Stomach (tissue), 19 donors: ENCODE measurements at places on chromosomes 12 and 14. TPM values are rescaled to one million over a fixed set of nuclear protein-coding genes. Genes with fewer than 3 reads are reported as not detected.
A peak's percentile ranks its signal among the peaks of the same experiment; 100 is the strongest.

- H3K27me3 ChIP-seq = no peaks in the 10 kb centered on the region
- peak overlapping the region; percentile 82 for H3K27ac ChIP-seq
- H3K4me3 ChIP-seq = no peak overlapping the region
- peak; percentile 63 for DNase-seq
- H3K4me1 ChIP-seq = peaks cover 97% of the 10 kb centered on the region
- no peaks in the 10 kb centered on the region for H3K36me3 ChIP-seq
Measured at GRCh38 chr12:122106843-122107242, 28.3 kb downstream of the MLXIP start.

GRCh38 chr14:55957950-55958349 is 160.3 kb upstream of the PELI2 start:
- H3K27me3 ChIP-seq = no peaks in the 10 kb centered on the region
- no peak for DNase-seq
- no peak overlapping the region for H3K4me3 ChIP-seq
- no peaks in the 10 kb centered on the region for H3K36me3 ChIP-seq
- no peaks in the 10 kb centered on the region for H3K4me1 ChIP-seq
- no peak overlapping the region for H3K27ac ChIP-seq

- peaks cover 100% of the 10 kb centered on the region for H3K36me3 ChIP-seq
- no peaks in the 10 kb centered on the region for H3K4me1 ChIP-seq
- no peaks in the 10 kb centered on the region for H3K27me3 ChIP-seq
Measured at GRCh38 chr14:74898694-74899093, 17.0 kb downstream of the DLST start.

PTPRO gene
- polyA plus RNA-seq = 0.35 TPM

GRCh38 chr14:94481468-94482131 is 5.6 kb upstream of the SERPINA9 start:
- H3K36me3 ChIP-seq = no peaks in the 10 kb centered on the region
- peaks cover 6% of the 10 kb centered on the region for H3K4me1 ChIP-seq
- peaks cover 17% of the 10 kb centered on the region for H3K27me3 ChIP-seq
- no peak overlapping the region for H3K27ac ChIP-seq
- no peak overlapping the region for H3K4me3 ChIP-seq

- H3K27me3 ChIP-seq = peaks cover 39% of the 10 kb centered on the region
- H3K27ac ChIP-seq = no peak overlapping the region
- no peaks in the 10 kb centered on the region for H3K4me1 ChIP-seq
- no peak for DNase-seq
- H3K4me3 ChIP-seq = no peak overlapping the region
- H3K36me3 ChIP-seq = no peaks in the 10 kb centered on the region
Measured at GRCh38 chr12:112602150-112602549, 183.4 kb downstream of the PTPN11 start.
